RPMI8226 (cell line): ENCODE measurements at places on chromosomes 3 and 15.

DNA sequence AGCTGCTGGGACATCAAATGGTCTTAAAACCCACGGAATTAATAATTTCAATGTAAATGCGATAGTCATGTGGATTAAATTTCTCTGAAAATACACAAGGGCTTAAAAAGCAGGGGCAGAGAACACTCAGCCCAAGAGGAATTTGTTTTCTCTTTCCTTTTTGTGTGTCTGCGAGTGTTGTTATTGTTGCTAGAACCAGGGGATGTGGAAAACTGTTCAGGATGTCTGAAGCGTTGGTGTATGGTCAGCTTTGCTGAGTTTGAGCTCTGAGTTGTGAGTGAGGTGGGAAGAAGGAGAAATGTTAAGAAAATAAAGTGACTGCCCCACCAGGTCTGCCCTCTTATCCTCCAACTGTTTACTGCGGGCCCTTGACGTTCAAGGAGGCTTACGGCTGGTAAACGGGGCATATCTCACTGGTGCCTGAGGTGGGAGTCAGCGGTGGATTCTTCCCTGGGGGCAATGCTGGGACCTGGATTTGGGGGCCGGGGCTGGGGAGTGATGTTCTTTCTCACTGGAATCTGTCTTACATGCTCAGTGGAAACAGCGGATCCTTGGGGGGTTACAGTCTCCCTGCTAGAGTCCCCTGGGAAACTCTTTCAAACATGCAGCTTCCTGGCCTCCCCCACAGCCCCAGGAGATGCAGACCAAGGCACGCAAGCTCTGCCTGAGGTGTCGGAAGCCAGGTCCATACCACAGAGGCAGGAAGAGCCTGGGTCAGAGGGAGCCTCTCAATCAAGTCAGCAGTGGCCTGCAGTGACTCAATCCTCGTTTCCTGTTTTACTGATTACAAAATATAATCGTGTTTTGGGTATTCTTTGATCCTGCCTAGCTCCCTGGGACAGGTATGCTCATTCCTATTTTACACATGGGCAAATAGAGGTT, 41.8 kb downstream of the ITGA11 start:
- DNase-seq: no peak

DNA sequence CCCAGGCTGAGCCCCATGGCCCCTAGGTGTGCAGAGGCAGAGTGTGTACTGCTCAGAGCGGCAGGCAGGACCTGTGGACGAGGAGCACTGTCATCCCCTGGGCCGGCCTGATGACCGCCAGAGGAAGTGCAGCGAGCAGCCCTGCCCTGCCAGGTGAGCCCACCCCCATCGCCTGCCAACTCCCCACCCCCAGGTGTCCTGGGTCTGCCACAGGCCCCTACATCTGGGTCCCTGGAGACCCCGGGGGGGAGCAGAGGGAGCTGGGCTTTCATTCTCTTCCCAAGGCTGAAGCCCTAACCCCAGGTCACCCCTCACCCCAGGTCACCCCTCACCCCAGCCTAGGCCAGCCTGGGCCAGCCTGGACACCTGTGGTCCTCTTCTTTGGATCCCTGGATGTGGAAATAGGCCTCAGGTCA, 93.1 kb downstream of the TBC1D2B start:
- no peak for DNase-seq

- DNase-seq: no peak
Measured at GRCh38 chr3:69249001-69249400, 126.6 kb upstream of the LMOD3 start.

GRCh38 chr3:3619815-3620214, 179.4 kb upstream of the LRRN1 start:
- DNase-seq: no peak

- no peak for DNase-seq
Measured at GRCh38 chr15:76913737-76914136, 8.6 kb upstream of the SCAPER start.

DNA sequence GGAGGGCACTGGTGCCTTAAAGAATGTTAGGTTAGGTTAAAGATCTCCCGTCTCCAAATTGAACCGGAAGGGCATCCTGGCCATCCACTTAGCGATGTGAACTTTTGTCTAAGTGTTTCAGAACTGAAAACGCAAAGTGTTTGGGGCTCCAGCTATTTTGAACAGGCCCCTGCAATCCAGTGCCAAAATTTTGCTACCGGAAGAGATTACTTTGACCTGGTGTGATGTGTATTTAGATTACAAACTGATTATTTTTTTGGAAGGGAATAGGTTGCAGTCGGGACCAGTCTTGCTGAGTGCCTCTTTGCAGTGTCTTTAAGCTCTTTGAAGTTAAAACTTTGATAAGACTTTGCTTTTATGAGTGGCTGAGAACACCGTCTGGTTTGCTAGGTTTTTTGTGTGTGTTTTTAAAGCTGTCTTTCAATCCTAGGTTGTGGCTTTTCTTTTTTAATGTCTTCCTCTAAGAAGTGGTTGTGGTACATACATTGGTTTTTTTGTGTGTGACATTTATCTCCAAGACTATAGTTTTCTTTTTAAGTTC, 179.6 kb downstream of the OR4M2 start:
- DNase-seq: no peak

GRCh38 chr3:128523591-128523990, 30.6 kb upstream of the GATA2 start:
- no peak for DNase-seq

DNA sequence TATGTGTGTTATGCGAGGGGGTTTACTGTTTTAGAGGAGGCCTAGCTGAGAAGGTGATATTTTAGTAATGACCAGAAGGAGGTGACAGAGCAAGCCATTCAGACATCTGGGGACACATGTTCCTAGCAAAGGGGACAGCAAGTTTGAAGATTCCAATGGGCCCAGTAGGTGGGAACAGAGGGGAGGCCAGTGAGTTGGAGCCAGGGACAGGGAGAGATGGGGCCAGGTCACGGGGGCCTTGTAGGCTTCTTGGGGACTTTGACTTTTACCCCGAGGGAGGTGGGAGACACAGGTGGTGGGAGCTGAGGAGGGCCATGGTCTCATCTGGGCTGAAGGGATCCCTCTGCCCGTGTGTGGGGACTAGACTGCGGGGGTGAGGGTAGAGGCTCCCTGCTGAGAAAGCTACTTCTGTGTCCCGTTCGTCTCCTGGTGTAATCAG, 72.5 kb downstream of the MGLL start:
- peak; percentile 41 for DNase-seq

DNA sequence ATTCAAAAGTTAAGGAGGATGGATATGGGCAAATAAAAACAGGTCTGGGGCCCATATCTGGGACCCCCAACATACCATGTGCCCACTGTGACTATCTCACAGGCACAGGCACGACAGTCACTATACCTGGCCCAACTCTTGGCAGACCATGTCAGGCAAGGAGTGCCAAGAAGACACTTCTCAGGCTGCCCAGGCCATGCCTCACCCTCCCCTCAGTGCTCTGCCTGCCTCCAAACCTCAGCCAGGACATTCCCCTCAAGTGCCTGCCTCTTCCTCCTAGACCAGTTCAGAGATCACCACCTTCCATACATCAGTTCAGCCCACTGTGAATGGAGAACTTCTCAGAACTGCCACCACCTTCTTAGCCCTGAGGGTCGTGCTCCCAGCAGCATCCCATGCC, 4.4 kb upstream of the SEMA7A start:
- no peak for DNase-seq

- DNase-seq: no peak
Measured at GRCh38 chr3:14434126-14434497, 31.7 kb downstream of the SLC6A6 start.

DNA sequence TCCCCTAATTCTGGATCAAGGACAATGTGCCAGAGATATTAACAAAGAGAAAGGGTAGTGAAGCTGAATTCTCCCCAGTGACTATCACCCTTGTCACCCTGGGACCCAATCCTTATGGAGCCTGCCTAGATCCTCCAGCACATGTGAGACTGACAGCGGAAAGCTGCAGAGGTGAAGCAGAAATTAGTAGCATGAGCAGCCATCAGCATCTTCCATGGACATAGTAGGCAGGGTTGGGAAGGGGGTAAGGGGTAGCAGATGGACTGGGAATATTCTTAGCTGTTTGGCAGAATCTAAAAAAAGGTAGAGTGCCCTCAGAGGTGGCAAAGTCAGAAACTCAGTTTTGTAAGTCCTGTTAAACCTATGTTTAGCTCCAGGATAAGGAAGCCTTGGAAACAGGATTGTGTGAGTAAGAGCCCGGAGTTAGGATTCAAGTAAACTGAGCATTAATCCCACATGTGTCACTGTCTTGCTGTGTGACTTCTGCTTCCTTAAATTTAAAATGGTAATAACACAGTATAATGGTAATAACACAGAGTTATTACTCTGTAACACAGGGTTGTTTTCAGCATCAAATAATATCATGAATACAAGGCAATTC, 14.5 kb downstream of the GOLIM4 start:
- DNase-seq: no peak

DNA sequence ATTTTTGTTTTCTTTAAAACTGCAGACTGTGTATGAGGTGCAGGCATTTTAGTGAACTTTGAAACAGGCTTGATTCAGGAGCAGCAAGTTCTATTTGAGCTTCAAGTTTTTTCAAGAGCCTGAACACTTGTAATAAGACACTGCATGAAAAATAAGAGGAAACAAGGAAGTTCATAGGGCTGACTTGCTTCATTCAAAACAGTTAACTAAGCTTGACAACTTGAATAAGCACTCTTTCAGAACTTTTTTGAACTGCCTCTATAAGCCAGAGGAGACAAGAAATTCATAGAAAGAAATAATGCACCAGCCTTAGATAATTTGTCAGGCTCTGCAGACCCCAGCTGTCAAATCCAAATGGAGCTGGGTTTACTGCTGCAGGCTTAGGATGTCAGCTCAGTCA, 130.2 kb downstream of the SSR3 start:
- no peak for DNase-seq

GRCh38 chr3:109685084-109686079, 348.0 kb upstream of the DPPA4 start:
- DNase-seq: no peak

- no peak for DNase-seq
Measured at GRCh38 chr15:39623529-39623931, 42.7 kb downstream of the THBS1 start.

DNA sequence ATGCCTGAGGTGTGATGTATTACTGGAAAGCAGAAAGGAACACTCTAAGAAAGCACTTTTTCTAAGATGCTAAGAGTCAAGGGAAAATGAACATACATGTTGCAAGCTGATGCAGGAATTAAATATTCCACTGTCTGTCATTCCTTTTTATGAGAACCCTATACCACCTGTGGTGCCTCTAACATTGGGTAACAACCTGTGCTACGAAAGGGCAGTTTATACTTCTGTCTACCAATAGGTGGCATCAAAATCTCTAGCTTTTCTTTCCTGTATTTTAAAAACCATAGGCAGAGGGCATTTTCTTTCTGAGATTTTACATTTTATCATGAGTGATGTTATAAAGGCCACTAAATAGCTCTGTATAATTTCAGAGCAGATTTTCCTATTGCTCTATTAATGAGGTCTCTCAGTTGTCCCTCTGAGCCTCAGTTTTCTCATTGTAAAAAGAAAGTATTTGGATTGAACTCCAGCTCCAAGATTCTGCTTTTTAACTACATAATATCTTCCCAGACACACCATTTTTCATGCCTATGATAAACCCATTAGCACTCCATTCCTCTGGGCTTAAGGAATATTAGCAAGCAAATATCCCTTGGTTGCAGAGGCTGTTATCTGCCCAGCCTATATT, 3.5 kb upstream of the CPNE4 start:
- DNase-seq: peak; percentile 29

DNA sequence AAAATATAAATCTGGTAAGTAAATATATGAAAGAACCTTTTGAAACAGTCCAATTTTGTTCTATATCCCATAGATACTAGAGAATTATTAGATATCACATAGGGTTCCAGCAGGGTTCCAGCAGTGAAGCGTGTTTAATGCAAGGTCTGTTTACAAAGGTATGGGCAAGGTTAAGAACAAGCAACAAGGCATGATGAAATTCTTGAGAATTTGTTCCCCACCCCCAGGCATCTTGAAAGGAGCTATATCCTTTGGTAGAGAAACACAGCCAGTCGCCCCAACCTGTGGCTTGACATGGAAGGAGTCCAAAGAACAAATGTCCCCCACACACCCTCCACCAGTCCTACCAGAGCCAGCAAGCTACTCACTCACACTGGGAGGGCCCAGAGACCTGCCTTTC, 18.6 kb upstream of the FNDC3B start:
- DNase-seq: no peak

- DNase-seq: peak; percentile 47
Measured at GRCh38 chr15:61275901-61276300, 46.8 kb upstream of the RORA start.

- DNase-seq: no peak
Measured at GRCh38 chr3:177744873-177745606, 547.8 kb upstream of the TBL1XR1 start.

GRCh38 chr15:69623392-69624154, 171.0 kb downstream of the RPLP1 start:
- peak; percentile 64 for DNase-seq

GRCh38 chr15:68010361-68011153, 43.6 kb upstream of the PIAS1 start:
- DNase-seq: no peak

DNA sequence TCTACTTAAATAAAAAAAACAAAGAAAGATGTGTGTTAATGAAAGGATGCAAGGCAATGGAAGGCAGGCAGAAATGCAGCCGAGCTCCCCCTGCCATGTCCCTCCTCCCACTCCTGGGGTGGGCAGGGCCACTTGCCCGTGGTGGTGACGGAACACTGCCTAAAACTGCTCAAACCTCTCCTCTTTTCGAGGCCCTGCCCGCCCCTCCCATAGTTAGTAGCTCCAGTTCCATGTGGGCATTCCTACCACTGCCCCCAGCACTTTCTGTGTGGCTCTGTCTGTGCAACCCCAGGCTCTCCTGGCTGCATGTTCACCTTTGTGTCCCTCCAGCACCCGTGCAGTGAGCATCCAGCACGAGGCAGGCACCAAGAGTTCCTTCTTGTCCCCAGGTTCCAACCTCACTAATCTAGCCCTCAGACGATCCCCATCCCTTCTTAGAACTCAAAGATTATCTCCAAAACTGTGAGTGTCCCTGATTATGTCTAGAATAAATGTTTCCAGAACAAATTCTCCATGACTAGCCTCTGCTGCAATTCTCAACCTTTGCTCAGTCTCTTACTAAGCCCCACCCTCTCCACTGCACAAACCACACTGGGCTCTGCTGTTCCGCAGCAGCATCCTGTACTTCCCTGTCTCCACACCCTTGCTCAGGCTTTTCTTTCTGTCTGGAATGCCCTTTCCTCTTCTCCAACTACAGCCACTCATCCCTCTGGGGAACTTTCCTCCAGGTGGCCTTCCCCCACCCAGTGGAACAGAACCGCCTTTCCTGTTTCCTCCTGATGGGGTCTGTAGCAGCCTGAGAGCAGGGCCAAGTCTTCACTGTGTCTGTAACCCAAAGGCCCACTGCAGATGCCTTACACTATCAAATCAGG, 32.6 kb upstream of the SPTBN5 start:
- DNase-seq: no peak

GRCh38 chr3:124234852-124235252, 242.9 kb upstream of the ROPN1 start:
- DNase-seq: no peak

DNA sequence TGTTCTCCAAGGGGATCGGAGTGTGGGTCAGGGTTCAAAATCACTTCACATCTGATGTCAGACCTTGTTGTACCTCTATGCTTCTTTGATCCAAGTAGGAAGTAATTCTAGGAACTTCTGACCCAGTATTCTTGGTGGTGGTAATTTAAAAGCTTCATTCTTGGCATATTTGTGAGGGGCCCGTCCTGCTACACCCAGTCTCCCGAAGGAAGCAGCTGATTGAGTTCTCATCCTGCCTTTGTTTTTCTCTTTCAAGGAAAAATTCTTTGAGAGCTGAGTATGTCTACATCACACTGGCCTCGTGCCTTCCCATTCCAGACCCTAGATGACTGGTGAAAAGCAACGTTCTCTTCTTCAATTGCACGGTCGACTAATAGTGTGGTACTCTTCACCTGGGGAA, 234.4 kb upstream of the TPRG1 start:
- no peak for DNase-seq

GRCh38 chr3:157460253-157460652, 23.6 kb downstream of the PTX3 start:
- DNase-seq: no peak
